ENCODE measurements at places on chromosomes 3 and 15.

DNA sequence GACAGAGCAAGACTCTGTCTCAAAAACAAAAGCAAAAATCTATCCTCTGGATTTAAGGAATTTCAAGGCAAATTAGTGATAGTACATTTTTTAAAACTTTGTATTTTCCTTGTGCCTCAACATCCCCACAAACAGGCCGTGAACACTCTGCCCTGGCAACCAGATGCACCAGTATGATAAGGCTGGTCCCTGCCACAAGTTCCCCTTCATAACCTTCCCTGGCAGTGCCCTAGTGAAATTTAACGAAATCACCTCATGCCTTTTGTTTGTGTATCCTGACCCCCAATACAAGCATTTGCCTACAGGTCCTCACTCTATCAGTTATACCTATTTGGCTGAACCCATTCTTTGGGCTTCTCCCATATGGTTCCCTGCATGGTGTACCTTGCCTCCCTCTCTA is 107.4 kb upstream of the FLNB start:
- ATAC-seq = no peak

DNA sequence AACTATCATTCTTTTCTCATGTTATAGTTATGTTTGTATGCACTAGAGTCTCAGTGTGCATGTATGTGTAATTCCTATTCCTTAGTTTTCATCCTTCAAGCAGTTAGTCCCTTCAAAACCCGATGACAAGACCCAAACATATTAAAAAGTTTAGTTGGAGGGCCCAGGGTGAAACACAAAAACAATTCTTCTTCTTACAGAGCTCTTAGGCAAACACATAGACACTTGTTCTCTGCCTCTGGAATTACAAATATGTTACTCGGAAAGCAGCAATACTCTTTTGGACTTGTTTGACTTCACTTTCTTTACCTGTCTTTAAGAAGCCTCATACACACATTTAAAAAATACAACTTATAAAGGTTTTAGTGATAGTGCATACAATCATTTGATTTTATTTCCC is 763 bp upstream of the CNTN6 start:
- no peak for ATAC-seq

- no peak for ATAC-seq
Observed at GRCh38 chr15:53110999-53111398, 320.9 kb upstream of the ONECUT1 start.

DNA sequence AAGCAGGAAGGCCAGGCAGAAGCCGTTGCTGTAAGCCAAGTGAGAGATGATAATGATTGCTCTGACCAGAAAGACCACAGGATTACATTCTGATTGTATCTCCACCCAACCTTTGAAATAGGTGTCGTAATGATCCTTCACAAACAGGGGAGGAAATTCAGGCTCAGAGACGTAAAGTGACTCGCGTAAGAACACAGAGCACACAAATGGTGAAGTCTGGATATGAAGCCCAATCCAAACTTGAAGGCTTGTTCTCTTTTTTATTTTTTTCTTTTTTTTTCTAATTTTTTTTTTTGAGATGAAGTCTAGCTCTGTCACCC is 25.3 kb upstream of the PIAS1 start:
- ATAC-seq = no peak

GRCh38 chr3:63818282-63819150 is 583 bp upstream of the C3orf49 start:
- peak; percentile 92 for ATAC-seq

DNA sequence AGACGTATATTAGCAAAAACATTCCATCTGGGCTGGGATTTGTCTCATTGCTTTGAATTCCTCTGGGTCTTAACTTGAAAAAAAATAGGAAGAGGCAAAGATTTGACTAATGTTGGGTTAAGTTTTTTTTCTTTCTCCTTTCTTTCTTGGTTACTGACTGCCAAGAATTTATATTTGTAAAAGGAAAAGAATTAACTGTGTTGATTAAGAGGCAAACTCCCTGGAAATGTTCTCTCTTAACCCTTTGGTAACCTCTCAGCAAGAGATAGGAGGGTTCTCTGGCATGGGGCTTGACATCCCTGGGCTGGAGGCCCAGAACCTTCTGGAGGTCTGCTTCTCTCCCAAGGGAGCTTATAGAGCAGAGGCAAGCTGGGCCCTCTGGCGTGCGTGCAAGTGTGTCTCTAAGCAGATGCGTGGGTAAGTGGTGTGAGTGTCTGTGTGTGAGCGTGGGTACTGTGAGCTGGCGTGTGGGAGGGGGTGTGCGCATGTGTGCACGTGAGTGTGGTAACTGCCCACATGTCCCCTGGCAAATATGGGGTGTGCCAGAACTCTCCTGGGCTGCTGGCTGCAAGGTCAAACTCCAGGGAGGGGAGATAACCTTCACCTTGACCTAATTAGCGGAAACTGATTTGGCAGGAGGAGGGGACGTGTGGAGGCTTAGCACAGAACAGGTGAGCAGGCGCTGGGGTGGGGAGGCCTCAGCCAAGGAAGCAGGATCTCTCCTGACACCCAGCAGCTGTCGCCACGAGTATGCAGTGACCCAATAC is 49.4 kb upstream of the MAGEF1 start:
- ATAC-seq = peak; percentile 31

DNA sequence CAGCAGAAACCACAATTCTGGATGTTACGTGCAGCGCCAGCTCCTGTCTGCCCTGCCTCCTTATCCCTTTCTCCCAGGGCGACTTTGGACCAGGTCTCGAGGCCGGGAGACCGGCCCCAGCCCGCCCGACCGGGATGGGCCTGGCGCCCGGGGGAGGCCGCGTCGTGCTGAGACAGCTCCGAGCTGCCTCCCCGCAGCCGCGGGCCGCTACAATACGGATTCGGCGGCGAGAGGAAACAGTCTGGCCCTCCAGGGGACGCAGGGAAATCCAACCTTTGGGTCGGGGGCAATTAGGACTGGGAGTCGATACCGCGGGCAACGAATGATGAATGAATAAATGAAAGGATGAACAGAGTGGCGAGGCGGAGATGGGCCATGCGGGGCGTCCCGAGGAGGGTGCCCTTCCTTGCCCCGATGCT is 537 bp downstream of the GRAMD2A start:
- ATAC-seq = peak; percentile 15

DNA sequence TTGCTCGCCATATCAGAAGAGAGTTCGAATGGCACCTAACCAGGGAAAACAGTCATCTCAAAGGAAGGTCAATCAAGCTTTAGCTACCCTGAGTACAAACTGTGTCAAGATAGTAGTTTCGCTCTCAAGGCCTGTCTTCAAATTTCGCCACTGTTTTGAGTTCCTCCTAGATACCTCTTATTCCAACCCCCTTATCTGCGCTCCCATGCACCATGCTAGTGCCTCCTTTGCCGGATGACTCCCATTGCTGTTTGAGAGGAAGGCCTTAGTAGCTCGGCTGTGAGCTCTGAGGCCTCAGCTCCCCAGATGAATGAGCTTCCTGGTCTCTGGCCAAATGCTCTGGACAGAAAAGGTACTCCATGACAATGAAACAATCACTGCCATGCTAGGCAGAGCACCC is 256.0 kb downstream of the ULK4 start:
- no peak for ATAC-seq

DNA sequence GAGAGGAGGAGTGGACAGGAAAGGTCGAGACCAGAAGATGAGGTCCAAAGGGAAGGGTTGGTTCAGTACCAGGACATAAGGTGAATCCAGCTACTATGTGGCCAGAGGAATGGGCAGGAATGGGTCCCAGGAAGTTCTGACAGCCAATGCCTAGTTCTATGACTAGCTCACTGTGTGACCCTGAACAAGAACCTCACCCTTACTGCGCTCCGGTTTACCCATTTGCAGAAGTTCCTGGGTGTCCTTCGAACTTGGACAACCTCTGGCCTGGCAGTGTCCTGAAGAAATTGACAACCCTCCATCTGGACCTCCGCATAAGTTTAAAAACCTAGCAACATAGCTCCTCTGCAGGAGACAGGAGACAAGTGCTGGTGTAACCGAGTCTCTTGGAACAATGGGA is 12.2 kb upstream of the PSTPIP1 start:
- ATAC-seq = no peak

DNA sequence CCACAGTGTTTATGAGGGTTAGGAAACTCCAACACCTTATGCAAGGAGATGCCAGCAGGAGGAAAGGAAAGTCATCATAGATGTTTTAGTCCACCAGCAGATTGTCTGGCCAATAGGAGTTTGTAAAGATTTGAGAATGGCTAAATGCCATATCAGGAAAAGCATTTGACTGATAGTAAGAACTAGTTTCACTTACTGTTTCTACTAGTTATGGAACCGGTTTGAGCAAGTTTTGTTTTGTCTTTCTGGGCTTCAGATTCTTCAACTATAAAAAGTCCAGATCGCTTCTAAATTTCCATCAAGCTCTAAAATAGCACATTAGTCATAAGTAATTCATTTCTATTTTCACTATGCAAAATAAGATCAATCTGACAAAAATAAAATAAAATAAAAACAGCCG is 254.8 kb upstream of the TMCO5A start:
- ATAC-seq = no peak

GRCh38 chr15:90301707-90302300 is 36.3 kb downstream of the NGRN start:
- ATAC-seq = no peak

DNA sequence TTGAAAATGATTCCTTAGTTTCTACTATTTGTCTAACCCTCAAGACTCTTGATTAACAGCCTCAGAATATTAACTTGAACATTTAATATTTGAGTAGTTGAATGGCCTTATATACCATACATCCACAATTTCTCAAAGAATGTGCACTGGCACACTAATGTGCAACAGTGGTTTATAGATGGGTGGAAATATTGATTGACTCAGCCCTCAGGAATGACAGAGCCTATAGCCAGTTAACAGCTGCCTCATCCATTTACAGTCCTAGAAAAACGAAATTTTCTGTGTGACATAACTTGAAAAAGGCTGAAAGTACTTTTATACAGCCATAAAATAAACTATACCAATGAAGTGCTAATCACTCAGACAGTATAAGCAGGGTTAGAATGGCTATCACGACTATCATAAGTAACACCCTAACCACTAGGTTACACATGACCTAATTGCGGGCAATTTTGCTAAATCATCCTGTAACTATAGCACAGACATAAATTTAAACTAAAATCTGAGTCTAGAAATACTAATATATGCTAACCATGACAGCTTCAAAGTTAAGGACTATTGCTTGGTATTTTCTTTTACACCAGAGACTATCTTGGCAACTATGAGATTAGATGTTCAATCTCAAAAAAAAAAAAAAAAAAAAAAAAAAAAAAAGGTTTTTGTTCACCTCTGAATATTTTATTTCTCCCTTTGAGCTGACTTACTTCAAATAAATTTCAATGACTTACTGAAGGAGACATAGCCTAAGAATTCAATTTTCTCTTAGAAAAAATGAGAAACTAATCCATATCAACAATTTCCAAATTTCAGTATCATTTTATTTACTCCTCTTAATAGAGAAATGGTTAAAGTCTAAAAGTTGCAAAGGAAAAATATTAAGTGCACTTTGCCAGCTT is 9.3 kb downstream of the SECISBP2L start:
- peak; percentile 45 for ATAC-seq

- no peak for ATAC-seq
Observed at GRCh38 chr15:95210436-95210981, 979.1 kb downstream of the MCTP2 start.

DNA sequence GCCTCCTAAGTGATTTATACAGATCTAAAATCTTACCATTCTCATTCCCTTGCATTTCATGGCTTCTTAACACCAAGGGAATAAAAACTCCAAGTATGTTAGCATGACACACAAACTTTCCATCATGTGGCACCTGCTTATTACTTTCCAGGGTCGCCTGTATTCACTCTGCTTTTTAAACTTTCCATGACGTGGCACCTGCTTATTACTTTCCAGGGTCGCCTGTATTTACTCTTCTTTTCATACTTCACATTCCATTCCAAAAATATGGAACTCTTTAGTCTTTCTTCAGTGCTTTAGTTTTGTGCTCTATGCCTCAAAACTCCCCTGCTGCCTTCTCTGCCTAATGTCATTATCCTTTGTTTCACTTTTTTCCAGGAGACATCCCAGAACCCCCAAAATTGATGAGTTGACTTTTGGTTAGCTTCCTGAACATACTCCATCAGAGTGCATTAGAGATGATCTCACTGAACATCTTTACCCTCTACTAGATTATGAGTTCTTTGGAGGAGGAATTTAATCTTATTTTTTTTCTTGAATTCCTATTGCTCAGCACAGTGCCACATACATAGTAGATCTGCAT is 47.0 kb downstream of the CALML4 start:
- ATAC-seq = peak; percentile 45

- ATAC-seq = no peak
Observed at GRCh38 chr15:80957976-80958375, 31.6 kb downstream of the MESD start.

GRCh38 chr3:105553851-105554250 is 187.1 kb downstream of the ALCAM start:
- ATAC-seq = no peak

GRCh38 chr3:170322566-170323269 is 34.8 kb upstream of the SKIL start:
- no peak for ATAC-seq

GRCh38 chr3:38314764-38315487 is 31.7 kb upstream of the XYLB start:
- peak; percentile 22 for ATAC-seq

GRCh38 chr15:98394546-98394945 is 253.8 kb upstream of the IGF1R start:
- no peak for ATAC-seq

DNA sequence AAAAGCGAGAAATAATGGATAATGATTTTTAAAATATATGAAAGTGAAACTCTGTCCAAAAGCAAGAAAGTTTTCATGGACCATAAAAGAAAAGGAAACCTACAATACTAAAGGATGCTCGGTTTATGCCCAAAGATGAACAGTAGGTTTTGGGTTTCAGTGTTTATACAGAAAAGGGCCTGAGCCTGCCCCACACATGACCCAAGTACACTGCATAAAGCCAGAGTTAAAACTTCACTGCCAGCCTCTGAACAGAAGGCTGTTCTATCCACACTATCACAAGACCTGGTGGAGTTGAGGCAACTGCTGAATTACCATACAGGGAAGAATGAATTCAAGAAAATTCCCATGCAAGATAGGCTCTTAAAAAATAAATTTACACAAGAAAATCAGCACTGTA is 165.2 kb downstream of the MECOM start:
- no peak for ATAC-seq

DNA sequence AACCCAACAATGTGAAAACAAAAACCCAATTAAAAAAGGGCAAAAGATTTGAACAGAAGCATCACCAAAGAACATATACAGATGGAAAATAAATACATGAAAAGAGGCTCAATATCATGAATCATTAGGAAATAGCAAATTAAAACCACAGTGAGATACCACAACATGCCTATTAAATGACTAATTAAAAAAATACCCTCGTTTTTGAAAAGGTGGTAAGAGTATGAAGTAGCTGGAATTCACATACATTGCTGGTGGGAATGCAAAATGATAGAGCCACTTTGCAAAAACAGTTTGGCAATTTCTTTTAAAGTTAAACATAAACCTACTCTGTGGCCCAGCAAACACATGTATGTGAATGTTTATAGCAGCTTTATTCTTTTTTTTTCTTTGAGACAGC is 75.8 kb downstream of the B3GNT5 start:
- ATAC-seq = no peak

GRCh38 chr3:54873059-54874010 is 54.5 kb downstream of the LRTM1 start:
- ATAC-seq = no peak
